ENCODE measurements at places on chromosomes 3 and 15.

- no peak for DNase-seq
These were observed 3.1 kb downstream of the SLC51B start for GRCh38 chr15:65048241-65048640.

- no peak for DNase-seq
These were observed 39.7 kb upstream of the TM4SF1 start for GRCh38 chr3:149417174-149417573.

DNA sequence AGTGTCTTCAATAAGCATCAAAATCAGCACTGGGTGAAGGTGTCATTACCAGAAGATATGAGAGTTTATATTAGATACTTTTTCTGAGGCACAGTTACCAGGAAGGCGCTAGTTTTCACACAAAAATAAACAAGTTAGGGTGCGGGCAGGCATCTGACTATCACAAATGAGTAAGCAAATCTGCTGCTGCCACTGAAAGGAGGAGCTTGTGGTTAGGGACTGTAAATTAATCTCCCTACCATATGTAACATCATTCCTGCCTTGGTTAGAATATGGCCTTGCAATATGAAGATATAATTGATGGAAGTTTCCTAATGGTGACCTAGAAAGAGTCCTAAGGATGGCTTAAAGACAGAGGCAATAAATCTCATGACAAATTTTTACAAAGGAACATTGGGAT, 19.5 kb upstream of the EID1 start:
- no peak for DNase-seq

- no peak for DNase-seq
These were observed 54.2 kb upstream of the RBMS3 start for GRCh38 chr3:29226706-29227105.

- no peak for DNase-seq
These were observed 36.8 kb upstream of the RFTN1 start for GRCh38 chr3:16550305-16550675.

- DNase-seq, result no peak
These were observed 810.3 kb downstream of the VGLL3 start for GRCh38 chr3:86180696-86181095.

DNA sequence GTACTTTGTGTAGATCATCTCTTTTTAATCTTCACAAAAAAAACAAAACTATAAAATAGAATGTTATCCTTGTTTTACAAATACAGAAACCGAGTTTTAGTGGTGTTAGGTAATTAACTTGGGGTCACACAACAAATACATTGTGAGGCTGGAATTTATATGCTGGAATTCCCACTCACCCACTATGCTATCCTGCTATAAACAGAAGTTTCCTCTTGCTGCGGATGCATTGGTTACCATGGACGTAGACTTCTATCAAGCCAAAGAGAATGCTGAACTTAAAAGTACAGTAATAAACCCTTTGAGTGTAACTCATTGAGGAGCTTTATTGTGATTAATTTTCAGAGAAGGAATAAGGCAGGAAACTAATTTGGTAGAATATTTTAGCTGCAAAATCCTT, 9.2 kb downstream of the SNAP23 start:
- DNase-seq, result no peak

DNA sequence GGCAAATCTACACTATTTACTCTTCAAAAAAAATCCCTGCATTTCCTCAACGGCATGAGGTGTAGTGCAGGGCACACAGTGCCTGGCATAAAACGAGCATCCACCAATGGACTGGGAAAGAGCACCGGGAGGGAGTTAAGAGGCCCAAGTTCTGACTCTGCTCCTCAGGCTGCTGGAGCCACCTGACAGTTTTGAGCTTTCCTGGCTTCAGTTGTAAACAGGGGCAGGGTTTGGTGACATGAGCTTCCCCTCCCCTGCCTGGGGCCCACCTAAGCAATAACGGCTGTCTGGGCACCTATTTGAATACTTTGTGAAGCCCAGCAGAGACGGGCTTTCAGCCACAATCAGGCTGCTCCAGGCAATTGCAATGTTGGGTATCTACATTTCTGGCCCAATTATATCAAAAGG, 16.4 kb downstream of the CA12 start:
- DNase-seq, result no peak

DNA sequence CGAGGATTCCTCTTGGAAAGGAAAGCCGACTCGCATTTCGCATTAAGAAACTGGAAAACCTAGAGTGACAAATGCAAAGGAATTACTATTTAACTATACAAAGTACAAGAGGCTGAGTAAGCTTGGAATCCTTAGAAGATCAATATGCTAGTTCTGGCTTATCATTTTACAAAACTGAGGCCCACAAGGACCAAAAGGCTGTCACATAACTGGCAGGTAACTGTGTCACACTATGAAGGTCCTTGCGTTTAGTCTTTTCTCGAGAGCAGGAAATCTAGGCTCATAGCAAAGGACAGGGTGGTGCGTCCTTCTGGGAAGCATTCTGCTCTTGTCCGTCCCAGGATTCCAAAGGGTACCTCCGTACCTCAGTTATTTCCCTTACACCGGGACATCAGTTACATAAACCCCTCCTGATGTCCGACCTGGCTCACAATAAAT, 629 bp downstream of the RPL24 start:
- no peak for DNase-seq

DNA sequence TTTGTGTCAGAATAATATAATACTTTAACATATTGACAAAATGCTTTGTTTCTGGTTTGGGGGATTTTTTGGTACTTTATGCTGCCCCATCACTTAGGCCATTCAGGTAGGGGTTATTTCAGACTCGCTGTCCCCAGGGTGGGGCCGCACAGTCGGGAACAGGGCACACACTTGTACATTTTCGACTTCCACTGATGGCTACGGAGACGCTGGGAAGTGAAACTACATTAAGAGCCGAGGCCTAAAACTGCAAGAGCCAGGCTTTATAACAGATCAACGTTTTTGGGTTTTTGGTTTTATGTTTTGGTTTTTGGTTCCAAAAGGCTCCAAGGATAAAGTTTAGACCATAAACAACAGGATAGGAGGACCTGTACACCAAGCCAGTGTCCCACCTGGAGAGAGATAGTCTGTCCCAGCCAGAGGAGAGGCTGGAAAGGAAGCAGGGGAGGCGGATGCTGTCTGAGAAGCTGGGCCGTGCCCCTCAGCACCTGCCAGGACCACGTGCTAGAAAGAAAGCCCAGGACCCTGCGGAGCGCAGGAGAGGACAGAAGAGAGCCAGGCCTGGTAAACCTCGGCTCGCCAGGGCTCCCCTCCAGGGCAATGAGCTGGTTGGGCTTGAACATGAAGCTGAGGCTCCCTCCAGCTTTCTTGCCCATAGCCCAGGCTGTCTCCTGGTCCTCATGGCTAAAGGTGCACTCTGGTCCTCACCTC, 111.7 kb downstream of the CHSY1 start:
- DNase-seq, result no peak

GRCh38 chr15:81959196-81959595, 86.6 kb downstream of the MEX3B start:
- DNase-seq, result no peak

DNA sequence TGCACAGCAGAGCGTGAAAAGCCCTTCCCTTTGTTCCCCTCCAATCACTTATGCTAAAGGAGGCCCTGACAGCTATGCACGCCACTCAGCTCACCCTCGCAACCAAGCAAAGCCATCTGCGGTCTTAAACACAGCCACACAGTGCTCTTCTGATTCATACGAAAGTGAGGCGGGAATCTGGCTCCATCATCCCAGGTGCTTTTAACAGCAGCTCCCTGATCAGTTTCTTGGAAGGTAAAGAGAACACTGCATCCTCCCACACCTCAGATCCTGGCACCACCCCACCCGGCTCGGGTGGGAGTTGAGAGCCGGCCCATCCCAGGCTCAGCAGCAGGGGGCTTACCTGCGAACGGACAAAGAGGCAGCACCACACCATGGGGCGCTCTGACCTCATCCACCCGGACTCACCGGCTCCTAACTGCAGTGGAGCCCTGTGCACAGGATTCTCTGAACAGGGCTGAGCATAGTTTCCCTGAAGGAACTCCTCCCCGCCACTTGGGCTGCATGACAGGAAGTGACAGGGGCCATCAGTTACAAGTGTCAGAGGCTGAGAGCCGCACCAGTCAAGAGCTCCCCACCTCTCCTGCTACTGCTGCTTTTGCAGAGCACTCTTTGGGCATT, 114.3 kb upstream of the ARHGEF3 start:
- DNase-seq, result no peak

GRCh38 chr3:126481808-126482502, 6.3 kb upstream of the ZXDC start:
- DNase-seq, result no peak

- DNase-seq, result no peak
These were observed 643 bp downstream of the MYO5A start for GRCh38 chr15:52527911-52528563.

- no peak for DNase-seq
These were observed 7.8 kb downstream of the CCR5AS start for GRCh38 chr3:46399098-46399497.

GRCh38 chr15:39301589-39301999, 279.3 kb upstream of the THBS1 start:
- no peak for DNase-seq

DNA sequence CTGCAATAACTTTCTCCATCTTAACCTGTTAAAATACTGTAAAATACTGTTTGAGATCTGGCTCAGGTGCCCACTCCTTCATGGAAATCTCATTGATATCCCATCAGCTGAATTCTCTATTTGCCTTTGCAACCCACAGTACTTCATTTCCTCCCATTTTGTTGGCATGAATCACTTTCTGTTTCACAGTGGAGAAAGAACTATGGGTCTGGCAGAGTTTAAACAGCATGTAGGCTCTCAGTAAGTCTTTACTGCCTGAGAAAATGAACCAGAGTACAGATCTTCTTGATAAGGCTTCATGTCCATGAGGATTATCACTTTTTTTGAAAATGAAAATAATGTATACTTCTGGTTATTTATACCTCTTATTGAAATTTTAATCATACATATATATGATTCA, 245.9 kb downstream of the NAALADL2 start:
- DNase-seq, result no peak

- no peak for DNase-seq
These were observed 72.3 kb downstream of the PIAS1 start for GRCh38 chr15:68126396-68126795.

- DNase-seq, result no peak
These were observed 573.6 kb upstream of the GRM7 start for GRCh38 chr3:6287088-6287875.

DNA sequence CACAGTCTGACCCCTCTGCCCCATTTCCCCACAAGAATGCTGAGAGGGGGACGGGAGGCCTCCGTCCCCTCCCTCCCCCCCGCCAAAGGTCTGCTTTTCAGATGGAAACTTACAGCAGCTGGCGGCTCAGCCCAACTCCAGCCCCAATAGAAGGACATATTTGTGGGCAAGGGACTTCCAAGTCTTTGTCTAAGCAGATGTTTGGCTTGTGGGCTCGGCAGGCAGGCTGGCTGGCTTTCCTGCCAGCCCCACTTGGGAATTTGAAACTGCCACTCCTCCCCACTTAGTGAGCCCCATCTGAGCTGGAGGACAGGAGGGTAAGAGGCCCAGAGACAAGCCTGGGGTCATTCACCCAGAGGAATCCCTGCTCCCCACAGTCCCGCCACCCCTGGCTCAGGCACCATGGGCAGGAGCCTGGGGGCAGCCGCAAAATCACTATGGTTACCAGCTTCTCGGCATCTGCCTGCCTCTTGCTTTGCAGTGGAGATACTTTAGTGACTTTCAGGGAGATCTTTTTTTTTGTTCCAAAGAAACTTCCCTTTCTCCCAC, 53.6 kb downstream of the LMCD1 start:
- DNase-seq, result peak; percentile 84

- no peak for DNase-seq
These were observed 21.2 kb downstream of the IL5RA start for GRCh38 chr3:3089017-3089416.

DNA sequence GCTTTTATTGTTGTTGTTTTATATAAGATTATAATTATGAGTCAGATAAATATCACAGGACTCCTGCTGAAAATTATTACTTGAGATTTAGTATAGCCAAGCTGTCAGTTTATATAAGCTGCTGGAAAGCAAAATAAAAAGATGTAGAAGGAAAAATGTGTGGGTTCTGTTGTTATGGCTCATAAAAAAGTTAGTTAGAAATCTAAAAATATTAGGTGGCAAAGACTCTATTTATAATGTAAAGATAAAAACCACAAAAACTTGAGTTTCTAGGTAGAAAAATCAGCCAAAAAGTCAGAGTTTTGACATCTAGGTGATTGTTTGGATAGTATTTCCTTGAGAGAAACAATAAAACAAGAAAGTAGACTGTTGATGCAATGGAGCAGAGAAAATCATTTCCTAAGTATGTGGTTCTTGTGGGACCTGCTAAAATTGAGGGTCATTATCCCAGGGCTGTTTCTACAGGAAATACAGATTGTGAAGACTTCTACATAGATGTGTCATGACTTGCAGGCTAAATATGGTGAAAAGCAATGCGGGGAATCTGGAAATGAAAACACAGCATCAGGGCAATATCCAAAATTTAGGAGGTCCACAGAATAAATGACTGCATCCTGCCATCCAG, 1109.6 kb upstream of the CADM2 start:
- no peak for DNase-seq

GRCh38 chr3:182516597-182517336, 276.5 kb upstream of the ATP11B start:
- DNase-seq, result no peak

DNA sequence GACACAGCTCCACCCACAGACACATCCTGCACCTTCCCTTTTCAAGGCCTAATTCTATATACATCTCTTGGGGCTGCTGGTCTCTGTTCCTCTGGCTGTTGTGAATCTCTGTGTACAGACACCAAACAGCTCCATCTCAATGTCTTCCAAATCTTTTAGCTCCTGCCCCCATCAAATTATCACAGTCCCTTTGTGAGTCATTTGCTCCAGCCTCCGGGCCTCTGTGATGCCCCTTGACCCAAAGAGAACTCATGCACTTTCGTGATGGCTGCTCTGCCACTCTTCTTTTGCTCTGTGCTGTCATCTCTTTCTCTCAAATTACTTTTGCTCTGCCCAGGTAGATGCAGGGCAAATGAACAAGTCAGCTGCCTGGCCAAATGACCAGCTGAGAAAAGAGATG, 369.0 kb upstream of the CDIN1 start:
- DNase-seq, result no peak

DNA sequence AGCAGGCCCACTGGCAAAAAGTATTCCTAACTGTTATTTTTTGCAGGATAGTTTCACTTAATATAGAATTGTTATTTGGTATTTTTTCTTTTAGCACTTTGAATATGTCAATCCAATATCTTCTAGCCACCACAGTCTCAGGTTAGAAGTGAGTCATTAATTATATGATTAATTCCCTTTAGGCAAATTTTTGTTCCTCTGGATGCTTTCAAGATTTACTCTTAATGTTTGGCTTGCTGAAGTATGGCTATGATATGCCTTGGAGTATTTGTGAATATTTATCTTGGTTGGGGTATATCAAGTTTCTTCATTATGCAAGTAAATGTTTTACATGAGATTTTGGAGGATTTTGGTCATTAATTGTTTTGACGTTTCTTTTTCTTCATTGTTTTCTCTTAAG, 152.1 kb upstream of the ALCAM start:
- DNase-seq, result no peak

DNA sequence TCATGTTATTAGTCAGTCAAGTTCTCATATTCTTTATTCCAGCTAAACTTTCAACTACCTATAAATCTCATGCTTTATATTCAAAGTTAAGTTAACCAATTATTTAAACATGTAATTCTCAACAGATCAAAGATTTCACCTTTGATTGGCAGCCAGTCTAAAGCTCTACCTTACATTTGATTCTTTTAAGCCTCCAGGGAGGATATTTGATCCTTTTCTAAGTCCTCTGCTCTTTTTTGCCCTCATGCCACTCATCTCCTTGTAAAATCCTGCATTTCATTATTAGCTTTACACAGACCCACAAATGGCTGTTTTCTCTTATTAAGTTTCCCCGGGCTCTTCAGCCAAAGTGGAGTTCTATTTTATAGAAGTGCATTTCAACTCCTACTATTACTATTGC, 134.1 kb downstream of the NLGN1 start:
- no peak for DNase-seq

GRCh38 chr3:158167737-158168557, 58.1 kb downstream of the RSRC1 start:
- no peak for DNase-seq

Data from right forelimb (tissue), 1 donor.